ENCODE measurements at places on chromosomes 3 and 15.

- DNase-seq: no peak
Observed at GRCh38 chr3:32420126-32421038, 28.7 kb downstream of the CMTM7 start.

DNA sequence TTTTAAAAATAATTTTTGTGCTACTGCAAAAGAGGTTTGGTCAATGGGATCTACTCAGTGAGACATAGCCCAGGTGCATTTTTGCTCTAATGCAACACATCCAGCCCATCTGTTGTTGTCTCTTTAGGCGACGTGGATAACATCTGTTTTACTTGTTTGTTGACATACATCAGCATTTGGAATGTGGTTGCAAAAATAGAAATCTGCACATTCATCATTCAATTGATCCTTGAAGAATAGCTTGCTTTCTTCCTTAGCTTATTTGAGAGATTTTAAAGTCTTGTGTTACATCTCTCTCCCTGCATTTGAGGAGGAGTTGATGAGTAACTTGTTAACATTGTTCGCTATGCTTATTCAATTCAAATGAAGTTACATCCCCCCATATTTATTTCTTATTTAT lies 1202.3 kb downstream of the NSUN3 start:
- no peak for DNase-seq

GRCh38 chr3:141557961-141558706 lies 71.3 kb downstream of the RASA2 start:
- no peak for DNase-seq

GRCh38 chr15:64311566-64311965 lies 44.4 kb downstream of the CSNK1G1 start:
- DNase-seq: no peak

DNA sequence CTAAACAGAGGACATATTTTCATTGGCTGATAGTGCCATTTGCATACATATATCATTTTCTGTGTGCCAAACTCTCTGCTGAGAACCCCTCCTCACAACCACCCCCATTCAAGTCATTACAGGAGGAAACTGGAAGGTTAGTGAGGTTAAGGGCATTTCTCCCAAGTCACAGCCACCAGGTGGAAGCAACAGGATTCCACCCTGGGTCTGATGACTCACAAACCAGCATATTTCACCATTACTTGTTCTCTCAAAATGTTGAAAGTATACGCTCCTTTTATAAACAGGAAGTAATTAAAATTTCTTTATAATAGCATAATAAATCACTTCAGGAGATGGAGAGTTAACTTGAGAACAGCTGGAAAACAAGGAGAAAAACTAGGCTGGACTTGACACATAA lies 398.6 kb upstream of the WNT5A start:
- DNase-seq: no peak

DNA sequence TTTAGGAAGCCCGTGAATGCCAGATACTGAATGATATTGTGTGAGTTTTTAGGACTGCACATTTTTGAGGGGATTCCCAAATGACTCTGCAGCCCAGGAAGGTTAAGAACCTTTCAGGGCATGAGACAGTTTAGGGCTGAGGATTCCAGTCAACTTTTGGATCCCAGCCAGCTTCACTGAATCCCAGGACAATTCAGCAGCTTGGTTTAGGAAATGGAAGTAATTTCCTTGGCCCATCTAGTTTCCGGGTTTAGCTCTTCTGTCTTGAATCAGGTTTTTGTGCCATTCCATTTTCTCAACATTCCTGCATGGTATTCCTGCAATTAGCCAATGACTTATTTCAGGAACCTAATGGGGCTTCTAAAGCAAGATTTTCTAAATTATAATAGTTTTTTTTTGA lies 253.9 kb downstream of the LSAMP start:
- DNase-seq: no peak

DNA sequence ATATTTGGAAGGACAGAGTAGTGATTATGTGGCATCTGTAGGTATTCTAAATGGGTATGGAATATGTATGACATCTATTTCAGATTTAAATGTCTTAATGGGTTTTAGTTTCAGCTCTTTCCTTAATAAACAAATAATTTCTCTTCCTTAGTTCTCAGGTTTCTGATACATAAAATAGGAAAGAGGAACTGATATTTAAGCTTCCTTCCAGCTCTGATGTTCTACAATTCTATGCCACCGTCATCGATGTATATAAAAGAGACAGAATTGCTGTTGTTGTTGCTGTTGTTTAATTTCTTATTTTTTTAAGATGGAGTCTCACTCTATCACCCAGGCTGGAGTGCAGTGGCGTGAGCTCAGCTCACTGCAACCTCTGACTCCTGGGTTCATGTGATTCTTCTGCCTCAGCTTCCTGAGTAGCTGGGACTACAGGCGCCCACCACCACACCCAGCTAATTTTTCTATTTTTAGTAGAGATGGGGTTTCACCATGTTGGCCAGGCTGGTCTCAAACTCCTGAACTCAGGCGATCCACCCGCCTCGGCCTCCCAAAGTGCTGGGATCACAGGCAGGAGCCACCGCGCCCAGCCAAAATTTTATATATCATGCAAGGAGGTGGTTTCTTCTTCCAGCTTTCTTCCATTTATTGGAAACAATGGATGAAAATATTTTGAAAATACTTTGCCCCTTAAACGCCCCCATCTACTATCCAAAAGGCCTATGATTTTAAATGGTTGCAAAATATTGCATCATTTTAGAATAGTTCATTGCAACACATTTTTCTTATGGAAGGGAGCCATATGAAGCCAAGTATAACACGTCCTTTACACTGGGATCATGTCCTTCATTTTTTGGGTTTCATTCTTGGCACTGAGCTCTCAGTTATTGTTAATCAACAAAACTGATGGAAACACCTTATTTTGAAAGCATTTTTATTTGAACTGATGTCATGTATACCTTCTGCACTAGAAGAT lies 13.9 kb upstream of the C15orf61 start:
- no peak for DNase-seq
